Cardiac muscle cell (in vitro differentiated cells and primary cell): ENCODE measurements at places on chromosomes 3 and 15.

- DNase-seq: peak; percentile 67
Measured at GRCh38 chr3:5304789-5305683, 117.5 kb downstream of the EDEM1 start.

- DNase-seq: no peak
Measured at GRCh38 chr3:5232570-5232969, 45.1 kb downstream of the EDEM1 start.

GRCh38 chr3:26655231-26655630, 32.7 kb downstream of the LRRC3B start:
- no peak for DNase-seq

- no peak for DNase-seq
Measured at GRCh38 chr3:46411271-46411670, 4.2 kb downstream of the CCRL2 start.

DNA sequence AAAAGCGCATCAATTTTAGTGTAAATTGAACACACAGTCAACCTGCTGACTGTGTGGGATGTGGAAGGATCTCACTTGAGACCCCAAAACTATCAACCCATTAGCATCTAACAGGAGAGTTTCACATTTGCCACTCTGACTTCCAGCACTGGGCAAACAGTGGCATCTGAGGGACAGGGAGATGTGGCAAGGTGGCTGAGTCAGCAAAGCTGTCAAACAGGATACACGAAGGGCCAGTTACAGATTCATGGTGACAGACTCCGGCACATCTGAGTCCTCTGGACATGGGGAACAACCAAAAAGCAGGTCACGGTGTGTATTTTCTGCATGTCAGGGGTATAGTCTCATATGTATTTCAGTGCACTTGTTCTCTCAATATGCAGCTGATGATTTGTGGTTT, 573.4 kb upstream of the PPP2R3A start:
- no peak for DNase-seq

DNA sequence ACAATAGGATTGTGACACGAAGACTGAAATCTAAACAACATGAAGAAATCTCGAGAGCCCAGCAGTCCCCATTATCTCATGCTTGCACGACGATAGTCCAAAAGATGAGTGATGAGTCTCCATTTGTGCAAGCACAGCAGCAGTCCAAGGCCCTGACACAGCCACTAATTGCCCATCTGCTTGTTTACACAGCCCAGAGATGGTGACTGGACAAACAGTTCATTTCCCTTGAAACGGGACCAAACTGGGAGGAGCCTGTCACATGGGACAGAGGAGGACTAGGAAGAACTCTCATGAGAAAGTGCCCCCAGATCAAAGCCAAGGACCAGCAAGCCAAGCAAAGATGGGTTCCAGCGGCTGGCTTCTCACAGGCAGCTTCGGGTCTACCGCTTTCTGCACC, 121.0 kb downstream of the GREM1 start:
- peak; percentile 48 for DNase-seq
